ENCODE measurements at places on chromosomes 11 and 22.

GRCh38 chr11:107044503-107044902, 26.2 kb upstream of the GUCY1A2 start:
- no peak for DNase-seq

DNA sequence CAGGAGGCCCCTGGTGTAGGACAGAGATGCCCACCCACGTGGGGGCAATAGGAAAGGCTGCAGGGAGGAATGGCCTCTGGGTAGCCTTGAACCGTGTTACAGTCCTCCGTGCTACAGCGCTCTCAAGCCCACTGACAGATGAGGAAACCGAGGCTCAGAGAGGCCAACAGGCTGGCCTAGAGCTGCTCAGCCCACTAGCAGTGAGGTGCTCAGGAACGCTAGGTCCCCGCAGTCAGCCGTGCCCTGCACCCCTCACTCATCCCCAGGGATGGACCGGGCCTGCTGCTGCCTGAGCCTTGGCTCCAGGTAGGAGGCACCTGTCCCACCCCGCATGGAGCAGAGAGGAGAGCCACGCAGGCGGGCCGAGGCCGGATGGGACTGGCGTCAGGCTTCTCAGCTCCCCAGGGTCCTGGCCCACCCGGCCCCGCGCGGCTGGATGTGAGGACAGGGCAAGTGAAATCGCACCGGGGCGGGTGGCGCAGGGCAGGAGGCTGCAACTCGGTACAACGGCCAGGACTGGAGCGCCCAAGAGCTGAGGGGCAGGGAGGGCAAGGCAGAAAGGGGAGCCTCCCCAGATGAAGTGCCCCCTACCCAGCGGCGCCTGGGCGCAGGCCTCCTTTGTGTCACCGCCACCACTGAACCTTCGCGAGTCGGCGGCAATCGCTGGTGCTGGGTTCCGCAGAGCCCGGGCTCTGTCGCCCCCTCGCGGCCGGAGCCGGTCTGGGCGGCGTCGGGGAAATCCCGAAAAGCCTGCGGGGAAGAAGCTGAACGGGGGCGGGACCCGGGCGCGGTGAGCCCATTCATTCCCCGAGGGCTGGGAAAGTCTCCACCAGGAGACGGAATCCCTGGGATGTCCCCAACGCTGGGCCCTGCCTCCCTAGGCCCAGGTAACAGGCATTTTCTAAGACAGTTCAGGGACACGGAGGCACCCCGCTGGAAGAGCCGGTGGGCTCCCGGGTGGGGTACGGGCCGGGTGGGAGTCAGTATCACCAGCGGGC, 8.4 kb upstream of the SLC2A11 start:
- peak; percentile 73 for DNase-seq

DNA sequence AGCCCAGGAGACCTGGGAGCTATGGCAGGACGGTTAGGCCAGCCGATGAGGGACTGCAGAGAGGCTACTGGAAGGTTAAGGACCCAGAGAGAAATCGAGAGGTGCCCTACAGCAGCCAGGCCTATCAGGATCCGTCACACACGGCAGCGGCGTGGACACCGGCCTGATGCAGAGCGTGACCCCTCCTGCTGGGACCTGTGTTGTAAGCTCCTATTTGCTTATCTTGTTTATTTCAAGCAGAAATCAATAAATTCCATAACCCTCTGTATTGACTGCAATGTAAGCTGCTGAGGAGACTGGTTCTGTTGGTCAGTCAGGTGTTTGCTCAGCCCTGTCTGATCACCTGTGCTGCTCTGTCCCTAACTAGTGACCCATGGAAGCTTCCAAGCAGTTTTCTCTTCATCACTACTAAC, 39.9 kb downstream of the PPP2R1B start:
- no peak for DNase-seq

DNA sequence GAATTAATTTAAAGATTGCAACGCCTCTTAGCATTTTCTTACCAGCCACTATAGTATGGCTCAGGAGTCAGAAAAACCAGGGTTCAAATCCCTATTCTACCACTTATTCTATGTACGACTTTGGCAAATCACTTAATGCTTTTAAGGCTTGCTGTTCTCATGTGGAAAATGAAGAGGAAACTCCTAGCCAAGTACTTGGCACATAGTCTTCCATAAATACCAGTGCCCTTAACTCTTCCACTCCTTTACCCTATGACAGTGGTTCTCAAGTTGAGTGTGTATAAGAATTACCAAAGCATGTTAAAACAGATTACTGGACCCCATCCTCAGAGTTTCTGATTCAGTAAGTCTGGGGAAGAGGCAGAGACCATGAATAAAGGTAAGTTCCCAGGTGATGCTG, 107.6 kb downstream of the RBFOX2 start:
- no peak for DNase-seq

- DNase-seq = no peak
These were observed 680.9 kb upstream of the ANO5 start for GRCh38 chr11:21511835-21512440.

- no peak for DNase-seq
These were observed 232.3 kb downstream of the JRKL start for GRCh38 chr11:96622026-96622634.

- DNase-seq = no peak
These were observed 36.3 kb downstream of the SLC5A1 start for GRCh38 chr22:32079130-32080089.

- DNase-seq = peak; percentile 7
These were observed 72.0 kb downstream of the SYN3 start for GRCh38 chr22:32985899-32986765.

- no peak for DNase-seq
These were observed 132.6 kb downstream of the MICAL2 start for GRCh38 chr11:12242966-12243365.

GRCh38 chr11:121889931-121890330, 226.1 kb downstream of the BLID start:
- DNase-seq = no peak

- DNase-seq = no peak
These were observed 45.4 kb downstream of the YAP1 start for GRCh38 chr11:102155676-102156075.

DNA sequence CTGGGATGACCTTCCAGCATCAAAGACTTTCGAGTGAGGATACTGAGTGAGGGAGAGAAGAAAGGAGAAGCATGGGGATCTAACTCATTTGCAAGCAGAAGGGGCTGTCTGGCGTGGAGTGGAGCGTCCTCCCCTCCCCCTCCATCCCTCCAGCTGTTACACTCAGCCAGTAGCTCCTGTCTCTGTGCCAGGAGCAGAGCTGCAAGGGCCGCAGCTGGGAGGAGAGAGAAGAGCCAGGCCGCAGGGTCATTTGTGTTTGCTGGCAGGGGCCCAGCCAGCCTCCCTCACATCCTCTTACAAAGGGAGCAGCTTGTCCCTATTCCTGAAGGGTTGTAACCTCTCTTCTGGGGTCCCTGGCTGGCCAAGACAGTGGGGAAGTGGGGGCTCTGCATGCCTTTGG, 57.9 kb downstream of the NECTIN1 start:
- DNase-seq = no peak

DNA sequence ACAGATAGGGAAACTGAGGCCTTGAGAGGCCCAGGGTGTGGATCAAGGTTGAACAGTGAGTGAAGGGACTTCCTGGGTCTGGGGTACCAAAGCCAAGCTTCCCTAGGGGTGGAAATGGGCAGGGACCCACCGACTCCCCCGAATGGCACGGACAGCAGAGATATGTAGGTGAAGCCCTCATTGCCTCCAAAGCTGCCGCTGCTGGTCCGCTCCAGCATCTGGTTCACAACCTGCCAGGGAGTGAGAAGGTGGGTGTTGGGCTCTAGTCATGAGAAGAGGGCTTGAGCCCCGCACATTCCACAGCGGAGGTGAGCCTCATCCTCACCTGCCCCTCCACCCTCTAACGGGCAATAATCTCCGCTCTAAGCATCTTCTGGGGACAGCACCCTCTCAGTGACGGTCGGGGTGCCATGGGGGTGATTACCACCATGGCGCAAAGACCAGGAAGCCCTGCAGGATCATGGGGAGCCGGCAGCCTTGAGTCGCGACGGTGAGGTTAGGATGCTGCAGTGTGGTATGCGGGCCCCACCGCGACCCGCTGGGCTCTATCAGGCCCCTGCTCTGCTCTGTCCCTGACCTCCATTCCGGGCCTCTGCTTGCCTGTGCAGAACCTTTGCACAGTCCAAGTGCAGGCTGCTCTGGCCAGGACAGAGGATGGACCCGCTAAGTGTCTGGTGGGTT, 10.8 kb downstream of the ALDH3B2 start:
- no peak for DNase-seq

DNA sequence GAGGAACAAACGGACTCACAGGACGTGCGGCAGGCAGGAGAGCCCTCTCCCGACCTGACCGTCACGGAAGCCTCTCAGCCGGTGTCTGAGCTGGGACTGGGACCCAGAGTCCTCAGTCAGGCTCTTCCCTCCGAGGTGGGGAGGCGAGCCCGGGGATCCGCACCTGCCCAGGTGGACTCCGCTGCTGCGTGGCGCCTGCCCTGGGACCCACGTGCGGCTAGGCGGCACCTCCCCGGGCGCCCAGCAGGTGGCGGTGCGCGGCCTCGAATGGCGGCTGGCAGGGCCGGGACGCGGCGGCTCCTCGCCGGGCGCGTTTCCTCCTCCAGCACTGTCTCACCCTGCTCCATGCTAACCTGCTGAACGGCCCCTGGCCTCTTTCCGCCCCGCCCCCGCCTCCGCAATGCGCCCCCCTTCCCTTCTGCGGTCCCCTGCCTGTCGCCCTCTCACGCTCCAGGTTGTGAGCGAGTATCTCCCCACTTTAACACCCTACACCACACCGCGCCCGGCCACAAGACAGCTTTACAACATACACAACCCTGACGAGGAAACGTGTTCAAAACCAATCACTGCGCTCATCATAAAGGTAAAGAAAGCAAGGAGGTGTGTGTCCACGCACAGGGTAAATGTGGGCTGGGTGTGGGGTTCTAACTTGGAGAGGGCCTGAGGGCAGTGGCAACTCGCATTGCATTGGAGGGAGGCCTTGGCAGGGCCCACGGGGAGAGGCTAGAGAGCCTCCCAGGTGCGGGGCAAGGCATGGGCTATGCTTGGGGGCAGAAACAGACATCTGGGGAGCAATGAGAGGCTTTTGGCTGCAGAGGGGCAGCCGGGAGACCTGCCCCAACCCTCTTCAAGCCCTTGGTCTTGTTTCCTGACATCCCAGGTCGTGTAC, 25.9 kb upstream of the ATXN10 start:
- DNase-seq = peak; percentile 60

DNA sequence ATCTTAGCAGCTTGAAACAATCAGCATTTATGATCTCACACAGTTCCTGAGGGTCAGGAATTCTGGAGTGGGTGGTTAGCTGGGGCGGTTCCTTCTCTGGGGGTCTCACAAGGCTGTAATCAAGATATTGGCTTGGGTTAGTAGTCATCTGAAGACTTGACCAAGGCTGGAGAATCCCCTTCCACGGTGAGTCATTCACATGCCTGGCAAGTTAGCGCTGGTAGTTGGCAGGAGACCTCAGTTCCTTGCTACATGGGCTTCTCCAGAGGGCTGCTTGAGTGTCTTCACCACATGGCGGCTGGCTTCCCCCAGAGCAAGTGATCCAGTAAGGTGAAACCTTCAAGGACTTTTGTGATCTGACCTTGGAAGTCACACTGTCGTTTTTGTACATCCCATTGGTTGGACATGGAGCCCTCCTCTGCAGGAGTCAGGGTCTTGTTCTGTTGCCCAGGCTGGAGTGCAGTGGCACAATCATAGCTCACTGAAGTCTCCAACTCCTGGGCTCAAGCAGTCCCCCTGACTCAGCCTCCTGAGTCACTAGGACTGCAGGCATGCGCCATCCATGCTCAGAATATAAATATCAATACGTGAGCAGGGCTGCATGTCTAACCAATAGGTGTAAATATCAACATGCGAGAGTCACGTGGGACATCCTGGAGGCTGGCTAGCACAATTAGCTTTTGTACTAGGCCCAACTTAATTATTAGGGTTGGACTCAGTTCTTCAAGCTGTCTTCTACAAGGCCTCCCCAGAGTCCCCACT, 7.2 kb upstream of the NIPSNAP1 start:
- DNase-seq = no peak

GRCh38 chr11:64321533-64321932, 3.6 kb downstream of the PRDX5 start:
- no peak for DNase-seq

- DNase-seq = no peak
These were observed 48.2 kb downstream of the LRFN4 start for GRCh38 chr11:66904981-66905521.

- no peak for DNase-seq
These were observed 1.2 kb downstream of the P2RY6 start for GRCh38 chr11:73273222-73273895.

GRCh38 chr11:66749091-66749490, 20.1 kb upstream of the SPTBN2 start:
- no peak for DNase-seq

DNA sequence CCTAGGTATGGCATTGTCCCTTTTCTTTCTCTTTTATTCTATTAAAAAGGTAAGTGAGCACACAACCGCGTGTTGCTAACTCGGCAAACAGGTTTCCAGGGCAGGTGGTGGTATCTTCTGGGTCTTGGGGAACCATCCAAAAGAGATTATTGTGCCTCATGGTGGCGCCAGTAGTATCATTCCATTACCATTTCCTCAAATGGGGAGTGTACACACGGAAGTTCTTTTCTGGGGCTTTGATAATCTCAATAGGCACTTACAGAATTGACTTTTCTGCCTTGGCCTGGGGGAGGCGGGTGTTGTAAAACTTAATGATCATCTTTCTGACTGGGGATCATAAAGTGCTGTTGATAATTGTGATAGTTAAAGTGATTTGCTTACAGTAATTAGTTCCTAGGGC, 234.1 kb downstream of the KIRREL3 start:
- DNase-seq = no peak

DNA sequence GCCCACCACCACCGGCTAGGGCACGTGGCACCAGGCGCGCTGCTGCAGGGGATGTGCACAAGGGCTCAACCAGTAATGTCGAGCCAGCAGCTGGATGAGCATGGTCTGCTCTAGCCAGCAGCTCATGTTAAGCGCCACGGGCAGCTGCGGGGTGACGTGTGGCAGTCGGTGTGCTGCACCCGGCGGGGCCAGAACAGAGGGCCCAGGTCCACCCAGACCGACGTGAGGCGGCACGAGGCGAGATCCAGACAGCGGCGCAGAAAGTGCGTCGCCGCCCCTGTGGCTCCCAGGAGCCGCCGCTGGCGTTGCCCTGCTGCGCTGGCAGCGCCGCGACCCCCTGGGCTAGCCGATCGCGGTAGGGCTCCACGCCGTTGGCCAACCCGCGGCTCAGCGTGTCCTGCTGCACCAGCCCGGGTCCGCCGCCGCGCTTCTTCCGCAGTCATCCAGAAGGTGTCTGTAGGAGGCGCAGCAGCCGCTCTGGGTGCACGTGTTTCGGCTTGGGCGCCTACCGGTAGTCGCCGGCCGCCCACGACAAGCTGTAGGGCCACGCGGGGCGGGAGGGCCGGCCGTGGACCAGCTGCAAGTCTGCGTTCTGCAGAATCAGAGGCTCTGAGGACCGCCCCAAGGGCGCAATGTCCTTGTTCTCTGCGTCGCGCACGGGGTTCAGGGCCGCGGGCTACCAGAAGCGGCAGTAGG, 4.6 kb upstream of the GALR3 start:
- peak; percentile 34 for DNase-seq

- DNase-seq = no peak
These were observed 7.5 kb downstream of the TMEM138 start for GRCh38 chr11:61369372-61370348.
